HepG2 (cell line): ENCODE measurements at places on chromosomes 2 and 18.

GRCh38 chr2:103401621-103402020, 639.8 kb downstream of the TMEM182 start:
- DNase-seq = peak; percentile 69

- DNase-seq = no peak
Observed at GRCh38 chr2:39062320-39062719, 58.5 kb downstream of the SOS1 start.

GRCh38 chr18:11999429-11999828, 18.1 kb downstream of the IMPA2 start:
- no peak for DNase-seq

- DNase-seq = no peak
Observed at GRCh38 chr2:176455816-176456291, 186.6 kb downstream of the MTX2 start.

- no peak for DNase-seq
Observed at GRCh38 chr2:9342659-9343058, 80.7 kb downstream of the ITGB1BP1 start.

DNA sequence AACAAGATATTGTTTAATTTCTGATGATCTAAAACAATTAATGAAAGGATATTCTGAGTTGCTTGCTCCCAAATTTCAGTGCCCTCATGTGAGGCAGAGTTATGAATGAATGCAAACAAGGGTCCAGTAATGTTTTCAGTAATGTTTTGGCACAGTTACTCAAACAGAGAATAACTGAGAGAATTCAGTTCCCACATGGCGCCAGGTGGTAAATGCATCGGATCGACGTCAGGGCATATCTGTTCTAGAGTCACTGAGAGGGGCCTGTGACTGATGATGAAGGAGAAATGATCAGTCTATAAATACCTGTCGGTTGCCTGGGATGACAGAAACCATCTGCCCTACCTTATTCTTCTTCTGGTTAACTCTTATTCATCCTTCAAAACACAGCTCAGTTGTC, 81.4 kb downstream of the KCNS3 start:
- no peak for DNase-seq

DNA sequence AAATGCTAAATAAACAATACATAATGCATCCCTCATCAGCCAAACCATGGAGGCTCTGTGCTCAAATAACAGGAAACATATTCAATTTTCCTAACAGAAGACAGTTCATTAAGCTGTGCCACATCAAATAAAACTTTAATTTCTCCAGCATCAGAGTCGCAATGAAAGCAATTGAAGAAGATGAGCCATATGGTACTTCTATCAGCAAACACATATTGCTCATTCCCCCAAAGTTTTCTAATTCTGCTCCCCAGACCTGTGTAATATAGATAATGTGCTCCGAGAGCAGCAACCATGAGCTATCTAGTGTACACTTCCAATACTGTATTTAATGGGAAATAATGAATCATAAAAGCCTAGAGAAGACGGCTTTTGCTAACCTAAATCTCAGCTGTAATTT, 263.2 kb downstream of the MEIS1 start:
- no peak for DNase-seq

GRCh38 chr2:12107939-12108338, 361.5 kb downstream of the LPIN1 start:
- DNase-seq = no peak

- DNase-seq = peak; percentile 87
Observed at GRCh38 chr18:24112874-24113615, 25.8 kb upstream of the CABYR start.

DNA sequence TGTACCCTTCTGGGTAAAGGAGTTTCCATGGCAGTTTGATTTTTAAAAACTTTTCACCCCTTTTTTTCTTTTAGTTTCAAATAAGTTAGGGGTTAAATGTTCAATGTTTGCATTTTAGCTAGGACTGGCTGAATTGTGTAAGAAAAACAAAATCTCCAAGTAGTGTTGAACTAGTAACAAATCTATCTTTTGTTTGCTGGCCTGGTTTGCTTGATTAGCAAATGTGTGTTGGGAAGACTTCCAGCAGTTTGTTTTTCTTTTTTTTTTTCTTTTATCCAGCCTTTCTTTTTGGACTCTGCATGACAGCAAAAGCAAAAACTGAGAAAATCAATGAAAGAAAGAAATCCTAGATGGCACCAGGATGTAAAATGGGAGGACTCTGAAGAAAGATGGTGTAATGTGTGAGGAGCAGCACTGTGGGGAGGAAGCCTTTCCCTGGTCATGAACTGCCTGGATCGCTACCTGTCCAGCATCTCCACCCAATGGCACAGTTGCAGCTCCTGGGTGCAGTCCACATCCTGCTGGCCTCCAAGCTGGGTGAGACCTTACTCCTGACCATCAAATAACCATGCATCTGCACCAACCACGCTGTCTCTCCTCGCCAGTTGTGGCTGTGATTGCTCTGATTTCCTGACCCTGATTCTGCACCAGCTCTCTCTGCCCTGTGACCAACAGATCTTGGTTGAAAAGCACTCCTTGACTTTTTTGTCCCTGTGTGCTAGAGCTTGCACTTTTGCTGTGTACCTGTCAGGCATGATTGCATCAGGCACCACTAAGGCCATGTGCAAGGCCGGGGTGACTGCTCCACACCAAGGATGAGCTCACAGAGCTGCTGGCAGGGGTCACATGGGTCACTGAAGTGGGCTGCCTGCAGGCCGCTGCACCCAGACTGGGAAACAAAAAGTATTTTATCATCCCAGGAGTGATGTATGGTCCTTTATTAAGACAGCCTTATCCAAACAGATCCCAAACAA, 71.2 kb upstream of the ZNF236 start:
- DNase-seq = peak; percentile 9

- DNase-seq = no peak
Observed at GRCh38 chr2:36395866-36396265, 40.3 kb downstream of the CRIM1 start.

DNA sequence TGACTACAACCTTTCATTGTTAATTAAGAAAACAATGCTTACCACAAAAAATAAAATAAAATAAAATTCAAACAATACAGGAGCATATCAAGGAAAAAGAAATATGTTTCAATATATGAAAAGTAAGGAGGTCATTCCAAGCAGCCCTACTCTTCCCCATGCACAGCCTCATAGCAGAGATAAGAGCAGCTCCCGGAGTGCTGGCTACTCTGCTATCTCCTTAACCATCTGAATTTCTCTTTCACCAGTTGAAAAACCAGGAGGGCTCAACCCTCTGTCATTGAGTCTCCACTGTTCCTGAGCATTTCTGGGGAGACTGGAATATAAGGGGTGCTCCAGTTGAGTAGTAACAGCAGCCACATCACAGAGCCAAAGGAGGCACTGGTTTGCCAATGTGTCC, 201.4 kb downstream of the TCF4 start:
- DNase-seq = no peak
